ENCODE measurements at places on chromosomes 2 and 18.

GRCh38 chr2:23419171-23420090 lies 34.5 kb downstream of the KLHL29 start:
- DNase-seq: no peak

GRCh38 chr18:68467957-68468356 lies 247.0 kb downstream of the TMX3 start:
- no peak for DNase-seq

GRCh38 chr18:23584019-23584983 lies 2.0 kb downstream of the NPC1 start:
- DNase-seq: no peak

DNA sequence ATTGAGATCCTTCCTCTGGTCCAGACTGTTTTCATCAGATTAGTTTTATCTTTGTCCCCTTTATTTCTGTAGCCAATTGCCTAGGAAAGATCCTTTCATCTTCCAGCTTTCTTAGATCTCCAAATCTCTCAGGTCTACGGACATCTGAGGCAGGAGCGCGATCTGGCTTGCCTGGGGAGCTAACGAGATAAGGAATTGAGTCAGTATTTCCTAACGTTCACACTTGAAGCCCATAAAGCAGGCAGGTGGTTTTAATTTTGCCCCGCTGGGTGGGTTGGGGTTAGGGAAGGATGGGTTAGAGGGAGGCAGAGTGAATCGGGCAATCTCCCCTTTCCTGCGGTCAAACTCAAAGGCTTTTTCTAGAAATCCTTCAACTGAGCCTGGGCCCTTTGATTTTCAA lies 727 bp upstream of the TTLL4 start:
- no peak for DNase-seq

- DNase-seq: no peak
These were observed 3.3 kb downstream of the DNMT3A start for GRCh38 chr2:25338401-25338800.

- DNase-seq: peak; percentile 77
These were observed 1.9 kb downstream of the PTMA start for GRCh38 chr2:231709981-231710798.

DNA sequence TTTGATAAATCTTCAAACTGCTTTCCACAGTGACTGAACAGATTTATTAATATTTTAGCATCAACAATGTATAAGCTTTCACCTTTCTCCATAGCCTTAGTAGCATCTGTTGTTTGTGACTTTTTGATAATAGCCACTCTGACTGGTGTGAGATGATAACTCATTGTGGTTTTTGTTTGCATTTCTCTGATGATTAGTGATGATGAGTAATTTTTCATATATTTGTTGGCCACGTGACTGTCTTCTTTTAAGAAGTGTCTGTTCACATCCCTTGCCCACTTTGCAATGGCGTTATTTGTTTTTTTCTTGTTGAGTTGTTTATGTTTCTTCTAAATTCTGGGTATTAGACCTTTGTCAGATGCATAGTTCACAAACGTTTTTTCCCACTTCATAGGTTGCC lies 952.9 kb downstream of the TRIB2 start:
- no peak for DNase-seq

DNA sequence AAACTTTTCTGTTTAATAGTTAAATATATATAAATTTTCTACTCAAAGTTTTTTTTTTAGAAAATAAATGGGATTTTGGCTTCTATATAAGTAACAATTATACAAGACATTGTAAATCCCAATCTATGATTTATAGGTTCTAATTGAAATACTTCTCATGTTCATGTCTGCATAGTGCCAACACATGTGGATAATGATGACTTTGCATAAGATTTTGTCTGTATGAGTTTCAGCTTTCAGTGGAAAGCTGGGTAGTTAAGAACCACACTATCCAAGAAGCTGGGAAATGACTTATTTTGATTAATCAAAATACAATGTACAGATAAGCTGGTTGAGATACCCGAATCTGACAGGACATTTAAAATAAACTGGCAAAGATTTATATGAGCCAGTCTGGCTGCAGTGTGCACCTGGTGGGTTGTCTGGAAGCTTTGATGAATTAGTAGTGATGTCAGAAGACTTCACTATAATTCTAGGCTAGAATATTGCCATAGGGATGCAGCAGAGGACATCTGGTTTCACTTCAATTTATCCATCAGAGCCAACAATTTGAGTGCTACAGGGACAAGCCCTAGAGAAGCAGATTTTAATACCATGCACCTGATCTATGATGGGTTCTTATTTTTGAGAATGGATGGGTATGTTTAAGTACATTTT lies 45.4 kb downstream of the EML6 start:
- no peak for DNase-seq

DNA sequence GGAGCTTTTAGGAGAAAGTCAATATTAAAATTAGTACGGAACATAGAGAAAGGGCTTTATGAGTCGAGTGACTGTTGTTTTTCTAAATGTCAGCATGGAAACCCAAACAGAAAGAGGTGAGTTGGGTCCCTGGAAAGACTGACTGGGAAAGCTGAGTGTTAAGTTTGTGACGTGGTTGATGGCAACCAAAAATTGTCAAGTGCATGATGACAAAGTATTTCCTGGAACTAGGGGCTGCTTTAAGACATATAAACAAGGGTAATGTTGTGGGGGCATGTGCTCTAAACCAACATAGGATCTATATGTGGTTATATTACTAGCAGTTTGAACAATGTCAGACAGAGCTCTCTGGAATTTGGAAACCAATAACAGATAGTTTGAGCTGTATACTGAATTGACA lies 50.9 kb upstream of the GPD2 start:
- no peak for DNase-seq

GRCh38 chr2:12806549-12807242 lies 90.0 kb downstream of the TRIB2 start:
- no peak for DNase-seq

GRCh38 chr2:133273031-133273430 lies 295.2 kb downstream of the NCKAP5 start:
- no peak for DNase-seq

DNA sequence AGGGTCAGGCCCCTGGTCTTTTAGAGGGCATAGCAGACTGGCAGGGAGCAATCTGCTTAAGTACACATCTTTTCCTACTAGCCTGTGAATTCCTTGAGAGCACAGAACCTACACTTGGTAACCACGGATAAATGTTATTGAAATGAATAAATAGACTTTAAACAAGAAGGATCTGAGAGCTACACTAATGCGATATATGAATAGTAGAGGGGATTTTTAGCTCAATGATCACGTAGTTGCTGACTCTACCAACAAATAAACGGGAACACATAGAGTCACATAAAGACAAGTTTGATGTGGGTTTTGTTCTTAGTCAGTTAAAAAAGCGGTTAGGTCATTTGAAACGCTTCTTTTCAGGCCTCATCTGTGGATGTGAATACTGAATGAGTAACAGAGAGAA lies 290.3 kb upstream of the CCDC68 start:
- DNase-seq: no peak

All from stimulated activated naive CD4-positive, alpha-beta T cell treated with Interleukin-2 at 50 U/mL for 16 hours (primary cell).